Activated naive CD8-positive, alpha-beta T cell treated with anti-CD3 and anti-CD28 coated beads, Interleukin-2, amount 10 ng/mL, durations not matched to agents 7 days and 5 days (primary cell): ENCODE measurements at places on chromosomes 5 and 9. TPM values are rescaled to one million over a fixed set of nuclear protein-coding genes. Genes with fewer than 3 reads are reported as not detected.

- H3K4me3 ChIP-seq: peak within 1 kb of the TSS; percentile 13
- peaks cover 2% of the 10 kb centered on the region for H3K4me1 ChIP-seq
- H3K36me3 ChIP-seq: no peaks in the 10 kb centered on the region
- DNase-seq: no peak
Observed at GRCh38 chr5:128965011-128965637, at the start of gene SLC27A6. TSS of gene SLC27A6 (plus strand) at chr5:128965488. CDS start at chr5:128966138, 650 bp downstream.

ANKRD18B gene
- total RNA-seq: not detected

DNA sequence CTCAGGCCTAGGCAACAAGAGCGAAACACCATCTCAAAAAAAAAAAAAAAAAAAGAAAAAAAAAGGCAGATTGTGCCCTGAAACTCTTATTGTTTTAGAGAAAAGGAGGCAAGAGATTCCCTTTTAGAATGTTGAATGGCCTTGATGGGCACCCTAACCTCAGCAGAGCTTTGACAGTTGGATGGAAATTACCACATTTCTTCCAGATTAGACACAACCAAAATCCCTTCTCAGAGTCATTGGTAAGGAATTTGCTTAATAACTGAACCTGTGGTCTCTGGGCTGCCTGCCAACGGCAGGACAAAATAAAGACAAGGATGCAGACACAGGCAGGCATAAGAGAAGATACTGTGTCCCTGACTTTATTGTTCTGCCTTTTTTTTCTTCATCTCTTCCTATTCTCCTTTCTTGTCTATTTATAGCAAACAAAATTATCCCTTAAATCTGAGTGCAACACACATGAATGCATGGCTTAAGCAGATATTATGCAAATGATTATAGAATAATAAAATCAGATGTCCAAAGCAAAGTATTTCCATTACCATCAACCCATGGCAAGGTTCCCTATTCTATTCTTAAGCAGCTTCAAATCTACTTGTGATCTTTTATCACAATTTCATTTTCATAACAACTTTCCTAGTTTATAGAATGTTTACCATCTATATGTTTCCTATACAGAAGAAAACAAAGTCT is 37.3 kb upstream of the TRIO start:
- no peak overlapping the region for H3K4me3 ChIP-seq
- no peak overlapping the region for H3K27ac ChIP-seq
- H3K36me3 ChIP-seq: no peaks in the 10 kb centered on the region
- DNase-seq: no peak

- H3K4me1 ChIP-seq: no peaks in the 10 kb centered on the region
- no peaks in the 10 kb centered on the region for H3K27me3 ChIP-seq
- no peak overlapping the region for H3K27ac ChIP-seq
Observed at GRCh38 chr9:117043159-117043558, 356.1 kb downstream of the TRIM32 start.

BTNL8 gene
- not detected for total RNA-seq

GRCh38 chr9:135907006-135907430 is 328 bp downstream of the CAMSAP1 start:
- no peak overlapping the region for H3K27ac ChIP-seq
- H3K27me3 ChIP-seq: no peaks in the 10 kb centered on the region
- DNase-seq: no peak
- peaks cover 37% of the 10 kb centered on the region for H3K36me3 ChIP-seq

DNA sequence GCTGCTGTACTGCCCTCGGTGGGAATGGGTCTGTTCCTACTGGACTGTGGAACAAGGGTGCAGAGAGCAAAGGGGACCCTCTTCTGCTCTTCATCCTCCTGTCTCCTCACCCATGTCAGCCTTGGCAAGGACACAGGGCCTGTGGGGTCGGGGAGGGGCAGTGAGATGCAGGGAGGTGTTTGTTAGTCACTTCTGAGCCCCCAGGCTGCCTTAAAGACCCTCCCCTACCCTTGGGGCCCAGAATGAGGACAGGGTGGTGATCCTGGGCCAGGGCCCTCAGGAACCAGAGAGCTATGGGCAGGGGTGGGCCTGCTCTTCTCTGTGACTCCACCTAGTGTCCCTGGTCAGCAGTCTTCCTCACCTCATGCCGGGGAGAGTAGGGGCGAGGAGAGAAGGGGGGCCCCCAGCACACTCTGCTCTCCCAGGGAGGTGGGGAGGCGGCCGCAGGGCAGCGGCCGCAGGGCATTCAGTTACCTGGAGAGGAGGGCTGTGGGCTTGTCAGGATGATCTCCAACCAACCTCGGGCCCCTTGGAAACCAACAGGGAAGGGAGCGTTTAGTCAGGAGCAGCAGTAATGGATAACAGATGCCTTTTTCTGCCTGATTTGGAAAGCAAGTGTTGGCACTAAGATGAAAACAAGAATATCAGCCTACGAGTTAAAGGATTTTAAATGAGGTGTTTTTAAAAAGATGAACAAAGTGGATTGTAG is 62.0 kb upstream of the GARNL3 start:
- H3K4me3 ChIP-seq: no peak overlapping the region
- H3K4me1 ChIP-seq: peaks cover 2% of the 10 kb centered on the region
- H3K27ac ChIP-seq: no peak overlapping the region

PLEKHG4B gene
- not detected for total RNA-seq

DNA sequence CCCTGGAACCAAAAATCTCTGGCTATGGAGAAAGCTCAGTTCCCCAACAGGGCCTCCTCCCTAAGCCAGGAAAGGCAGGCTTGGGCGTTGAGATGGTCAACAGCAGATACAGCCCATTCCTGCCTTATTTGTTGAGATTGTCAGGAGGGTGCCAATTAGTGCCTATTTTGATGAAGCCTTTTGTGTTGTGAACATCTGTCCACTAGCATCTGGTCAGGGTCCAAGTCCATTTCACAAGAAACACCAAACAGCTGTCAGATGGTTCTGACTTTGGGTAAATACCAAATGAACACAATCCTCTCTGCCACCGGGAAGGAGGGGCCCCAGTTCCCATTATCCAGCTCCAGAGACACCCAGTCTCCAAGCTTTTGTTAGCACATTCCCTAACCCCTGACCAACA is 19.9 kb downstream of the SEMA6A start:
- DNase-seq: no peak
- no peak overlapping the region for H3K27ac ChIP-seq
- no peaks in the 10 kb centered on the region for H3K27me3 ChIP-seq
- no peaks in the 10 kb centered on the region for H3K36me3 ChIP-seq
- H3K4me3 ChIP-seq: no peak overlapping the region
- no peaks in the 10 kb centered on the region for H3K4me1 ChIP-seq

PNPLA7 gene
- 5.6 TPM for total RNA-seq

GRCh38 chr9:90287567-90288274 is 354.9 kb downstream of the DIRAS2 start:
- H3K27me3 ChIP-seq: peaks cover 4% of the 10 kb centered on the region
- no peak overlapping the region for H3K4me3 ChIP-seq
- H3K27ac ChIP-seq: no peak overlapping the region
- no peak for DNase-seq
- no peaks in the 10 kb centered on the region for H3K36me3 ChIP-seq
- peaks cover 2% of the 10 kb centered on the region for H3K4me1 ChIP-seq

DNA sequence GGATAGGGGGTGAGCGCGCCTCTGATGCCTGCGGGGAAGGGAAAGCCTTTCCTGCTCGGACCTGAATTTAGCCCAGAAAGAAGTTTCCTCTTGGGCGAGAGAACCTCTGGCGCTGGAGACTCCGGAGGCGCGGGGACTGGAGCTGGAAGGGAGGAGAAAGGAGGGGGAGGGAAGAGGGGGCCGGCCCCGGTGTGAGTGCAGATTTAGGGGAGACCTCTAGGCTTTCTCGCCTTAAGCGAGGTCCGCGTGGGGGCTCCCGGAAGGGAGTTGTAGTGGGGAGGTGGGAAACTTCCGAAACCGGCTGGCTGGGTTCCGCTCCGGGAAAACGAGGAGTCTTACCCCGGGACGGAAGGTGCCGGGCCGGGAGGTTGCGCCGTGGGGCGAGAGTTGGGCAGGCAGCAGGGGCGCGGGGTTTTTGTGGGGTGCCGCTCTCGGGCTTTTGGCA is 1.3 kb downstream of the PCSK5 start:
- no peaks in the 10 kb centered on the region for H3K27me3 ChIP-seq
- no peaks in the 10 kb centered on the region for H3K36me3 ChIP-seq
- H3K4me3 ChIP-seq: peak overlapping the region; percentile 96

DNA sequence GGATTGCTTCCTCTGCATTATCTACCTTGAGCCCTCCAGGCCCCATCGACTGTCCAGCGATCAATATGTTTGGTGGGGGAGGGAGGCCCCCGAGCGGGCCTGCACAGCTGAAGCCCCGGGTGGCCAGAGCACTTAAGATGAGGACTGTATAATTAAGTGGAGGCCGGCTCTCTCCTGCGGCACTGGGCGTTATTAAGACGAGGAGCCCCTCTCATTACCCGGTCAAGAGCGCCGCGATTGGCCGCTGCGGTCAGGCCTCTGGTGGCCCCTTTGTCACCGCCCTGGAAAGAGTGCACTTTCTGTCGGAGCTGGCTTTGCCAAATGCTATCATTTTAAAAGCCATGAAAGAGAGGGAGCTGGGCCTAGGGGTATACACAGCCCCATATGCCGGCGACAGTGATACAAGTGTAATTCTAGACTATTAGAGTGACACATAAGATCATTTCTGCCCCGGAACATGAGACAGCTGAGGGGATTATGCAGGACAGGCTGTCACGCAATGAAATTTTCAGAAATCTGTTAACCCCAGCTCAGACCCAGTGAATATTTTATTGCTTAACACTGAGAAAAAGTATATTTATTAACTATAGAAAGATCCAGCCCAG is 106.3 kb upstream of the IRX1 start:
- H3K27ac ChIP-seq: no peak overlapping the region
- no peaks in the 10 kb centered on the region for H3K27me3 ChIP-seq
- no peak overlapping the region for H3K4me3 ChIP-seq
- H3K4me1 ChIP-seq: no peaks in the 10 kb centered on the region
- DNase-seq: no peak

GRCh38 chr5:329121-329735 is 7.7 kb downstream of the AHRR start:
- no peak overlapping the region for H3K4me3 ChIP-seq
- no peak for DNase-seq
- peaks cover 2% of the 10 kb centered on the region for H3K27me3 ChIP-seq
- H3K36me3 ChIP-seq: peaks cover 32% of the 10 kb centered on the region

DNA sequence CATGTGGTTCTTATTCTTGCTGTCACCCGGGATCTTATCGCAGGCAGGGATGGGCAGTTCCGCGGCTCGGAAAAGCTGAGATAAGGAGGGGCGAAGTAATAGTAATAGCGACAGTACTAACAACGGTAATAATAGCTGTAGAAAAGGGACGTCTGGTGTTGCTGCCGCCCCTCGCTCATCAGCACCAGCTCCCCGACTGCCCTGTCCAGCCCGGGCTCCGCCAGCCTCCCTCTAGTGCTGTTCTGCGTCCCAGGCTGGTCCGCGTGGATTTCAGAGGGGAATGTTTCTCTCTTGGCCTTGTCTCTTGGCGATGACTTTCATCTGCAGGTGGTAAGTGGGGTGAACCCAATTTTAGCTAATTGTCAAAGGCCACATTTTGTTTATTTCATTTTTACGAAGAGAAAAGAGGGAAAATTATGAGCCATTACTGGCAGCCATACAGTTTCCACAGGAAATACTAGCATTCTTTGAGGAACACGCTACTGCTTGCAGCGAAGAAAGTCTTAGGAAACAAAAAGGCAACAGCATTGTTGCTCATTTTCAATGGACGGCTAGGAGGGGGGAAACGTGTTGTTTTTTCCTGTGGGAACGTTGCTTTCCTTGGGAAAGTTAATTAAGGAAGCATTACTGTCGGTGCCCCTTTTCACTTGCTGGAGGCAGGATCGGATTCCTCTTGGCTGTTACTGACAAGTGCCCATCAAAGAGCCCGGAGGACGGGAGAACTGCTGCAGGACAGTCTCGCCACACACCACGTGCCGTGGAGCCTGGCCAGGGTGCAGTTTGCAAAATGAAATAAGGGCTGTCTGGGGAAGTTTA is 762 bp downstream of the SNCAIP start:
- H3K36me3 ChIP-seq: no peaks in the 10 kb centered on the region
- H3K4me3 ChIP-seq: peak overlapping the region; percentile 39
- no peak for DNase-seq
- H3K27me3 ChIP-seq: peaks cover 46% of the 10 kb centered on the region
- peaks cover 2% of the 10 kb centered on the region for H3K4me1 ChIP-seq
